ENCODE measurements at places on chromosomes 3 and 15. TPM values are rescaled to one million over a fixed set of nuclear protein-coding genes. Genes with fewer than 3 reads are reported as not detected.

Gene WDR5B
- total RNA-seq, result 2.4 TPM

Gene SERPINI2
- total RNA-seq, result not detected

Gene BSN
- 0.95 TPM for total RNA-seq

Gene CSPG5
- not detected for total RNA-seq

Gene BFSP2
- not detected for total RNA-seq

Gene TF
- total RNA-seq, result not detected

GRCh38 chr3:122921791-122922651 is 105.5 kb downstream of the SEMA5B start:
- DNase-seq, result no peak
- no peak overlapping the region for H3K4me3 ChIP-seq
- H3K36me3 ChIP-seq, result no peaks in the 10 kb centered on the region
- H3K4me1 ChIP-seq, result no peaks in the 10 kb centered on the region

DNA sequence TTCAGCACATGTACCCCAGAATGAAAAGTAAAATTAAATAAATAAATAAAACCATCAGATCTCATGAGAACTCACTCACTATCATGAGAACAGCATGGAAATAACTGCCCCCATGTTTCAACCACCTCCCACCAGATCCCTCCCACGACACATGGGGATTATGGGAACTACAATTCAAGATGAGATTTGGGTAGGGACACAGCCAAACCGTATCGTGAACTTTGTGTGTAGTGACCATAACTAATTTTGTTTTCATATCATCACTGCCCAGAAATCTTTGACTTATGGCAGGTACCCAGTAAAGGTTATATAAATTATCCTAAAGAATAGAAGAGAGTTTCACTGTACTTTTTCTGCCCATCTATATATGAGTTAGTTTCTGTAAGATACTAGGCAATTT is 766.5 kb downstream of the ROBO1 start:
- no peaks in the 10 kb centered on the region for H3K4me1 ChIP-seq
- no peaks in the 10 kb centered on the region for H3K27me3 ChIP-seq
- no peak for DNase-seq
- no peaks in the 10 kb centered on the region for H3K36me3 ChIP-seq
- H3K4me3 ChIP-seq, result no peak overlapping the region

DNA sequence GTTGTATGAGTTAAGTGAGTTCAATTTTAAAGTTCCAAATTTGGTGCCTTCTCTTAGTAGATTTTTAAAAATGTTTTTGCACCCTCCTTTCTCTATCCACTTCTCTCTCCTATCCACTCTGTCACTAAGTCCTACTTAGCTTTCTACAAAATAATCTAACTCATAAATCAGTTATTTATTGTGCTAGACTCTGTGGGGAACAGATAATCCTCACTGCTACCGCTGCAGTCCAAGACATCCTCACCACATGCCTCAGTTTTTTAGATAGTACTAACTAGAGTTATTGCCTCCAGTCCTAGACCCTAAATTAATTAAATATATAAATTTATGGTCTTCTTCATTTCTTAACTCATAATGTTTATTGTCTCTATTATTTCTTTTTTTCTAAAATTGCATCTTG is 576.3 kb downstream of the GRM7 start:
- H3K27me3 ChIP-seq, result no peaks in the 10 kb centered on the region
- no peak overlapping the region for H3K27ac ChIP-seq
- H3K4me3 ChIP-seq, result no peak overlapping the region
- DNase-seq, result no peak
- H3K36me3 ChIP-seq, result no peaks in the 10 kb centered on the region
- H3K4me1 ChIP-seq, result no peaks in the 10 kb centered on the region

GRCh38 chr15:52667597-52667996 is 11.6 kb downstream of the ATOSA start:
- H3K4me3 ChIP-seq, result no peak overlapping the region
- no peaks in the 10 kb centered on the region for H3K4me1 ChIP-seq
- DNase-seq, result no peak
- H3K27me3 ChIP-seq, result no peaks in the 10 kb centered on the region
- H3K27ac ChIP-seq, result no peak overlapping the region

DNA sequence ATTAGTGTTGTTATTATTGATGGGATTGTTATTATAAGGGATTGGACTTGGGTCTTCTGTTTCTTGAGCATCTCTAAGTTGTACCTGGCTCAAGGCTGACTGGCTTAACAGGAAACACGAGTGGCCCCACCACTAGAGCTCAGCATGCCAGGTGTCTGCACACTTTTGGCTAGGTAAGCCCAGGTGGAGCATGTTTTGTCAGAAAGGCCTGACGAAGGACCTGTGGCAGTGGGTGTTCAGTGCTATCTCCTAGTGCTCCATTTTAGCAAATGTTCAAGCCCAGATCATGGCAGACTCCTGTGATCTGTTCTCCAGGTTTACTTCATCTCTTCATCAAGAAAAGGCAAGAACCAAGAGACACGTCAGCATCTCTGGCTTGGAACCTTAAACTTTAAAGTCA is 3.4 kb downstream of the MAP2K5 start:
- H3K4me1 ChIP-seq, result peaks cover 8% of the 10 kb centered on the region
- no peak for DNase-seq
- no peak overlapping the region for H3K4me3 ChIP-seq
- H3K36me3 ChIP-seq, result no peaks in the 10 kb centered on the region

DNA sequence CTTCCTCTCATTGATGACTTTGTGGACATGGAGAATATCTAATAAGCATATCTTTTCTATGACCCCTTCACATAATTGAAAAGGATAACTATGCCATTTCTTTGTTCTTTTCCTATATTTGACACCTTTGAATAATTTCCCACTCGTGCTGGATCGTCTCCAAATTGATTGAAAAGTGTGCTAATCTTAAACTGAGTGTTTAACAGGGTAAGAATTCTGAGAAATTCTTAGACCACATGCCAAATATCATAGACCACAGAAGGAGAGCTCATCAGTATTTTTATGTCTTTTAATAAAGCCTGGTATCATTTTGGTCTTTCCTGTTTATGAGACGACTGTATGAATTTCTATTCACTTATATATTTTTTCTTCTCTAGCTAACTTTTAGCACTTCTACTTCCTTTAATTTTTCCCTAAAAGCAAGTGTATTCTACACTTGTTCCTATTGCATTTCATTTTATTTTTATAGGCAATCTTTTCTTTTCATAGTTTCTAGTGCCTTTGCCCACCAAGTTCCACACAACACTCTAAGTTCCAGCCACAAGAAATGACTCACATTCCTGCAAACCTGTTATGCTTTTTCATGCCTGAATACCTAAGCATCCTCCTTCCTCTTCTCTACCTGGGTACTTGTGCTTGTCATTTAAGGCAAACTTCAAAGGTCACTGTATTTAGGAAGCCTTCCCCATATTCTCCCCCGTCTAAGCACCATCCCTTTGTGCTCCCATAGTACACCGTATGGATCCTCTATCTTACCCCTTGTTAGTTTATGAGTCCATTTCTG is 30.1 kb downstream of the KBTBD8 start:
- H3K27me3 ChIP-seq, result no peaks in the 10 kb centered on the region
- DNase-seq, result no peak
- H3K4me1 ChIP-seq, result no peaks in the 10 kb centered on the region
- no peaks in the 10 kb centered on the region for H3K36me3 ChIP-seq
- no peak overlapping the region for H3K4me3 ChIP-seq
- no peak overlapping the region for H3K27ac ChIP-seq

DNA sequence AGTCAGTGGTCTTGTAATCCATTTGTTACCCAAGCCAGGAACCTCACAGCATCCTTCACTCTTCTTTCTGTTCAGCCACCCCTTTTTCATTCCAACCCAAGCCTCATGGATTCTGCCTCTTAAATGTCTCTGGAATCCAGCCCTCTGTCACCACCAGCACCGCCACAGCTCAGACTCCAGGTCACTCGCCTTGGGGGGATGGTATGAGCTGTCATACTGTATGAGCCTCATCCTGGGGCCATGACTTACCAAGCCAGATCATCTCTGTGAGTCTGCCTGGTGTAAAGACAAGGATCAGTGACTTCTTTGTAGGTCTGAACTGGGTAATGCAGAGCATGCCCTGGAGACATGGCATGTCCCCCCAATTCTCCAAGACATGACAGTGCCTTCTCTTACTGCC is 79.6 kb downstream of the PGPEP1L start:
- DNase-seq, result no peak
- no peak overlapping the region for H3K27ac ChIP-seq
- no peaks in the 10 kb centered on the region for H3K27me3 ChIP-seq

GRCh38 chr3:15300323-15301078 is 31.9 kb downstream of the SH3BP5 start:
- H3K4me1 ChIP-seq, result peaks cover 4% of the 10 kb centered on the region
- DNase-seq, result peak; percentile 76
- H3K27ac ChIP-seq, result peak overlapping the region; percentile 83
- H3K36me3 ChIP-seq, result no peaks in the 10 kb centered on the region
- no peaks in the 10 kb centered on the region for H3K27me3 ChIP-seq

GRCh38 chr15:55220606-55221005 is 23.9 kb upstream of the RSL24D1 start:
- DNase-seq, result no peak
- no peak overlapping the region for H3K4me3 ChIP-seq
- no peaks in the 10 kb centered on the region for H3K4me1 ChIP-seq
- no peaks in the 10 kb centered on the region for H3K36me3 ChIP-seq
- peak overlapping the region; percentile 64 for H3K27ac ChIP-seq

DNA sequence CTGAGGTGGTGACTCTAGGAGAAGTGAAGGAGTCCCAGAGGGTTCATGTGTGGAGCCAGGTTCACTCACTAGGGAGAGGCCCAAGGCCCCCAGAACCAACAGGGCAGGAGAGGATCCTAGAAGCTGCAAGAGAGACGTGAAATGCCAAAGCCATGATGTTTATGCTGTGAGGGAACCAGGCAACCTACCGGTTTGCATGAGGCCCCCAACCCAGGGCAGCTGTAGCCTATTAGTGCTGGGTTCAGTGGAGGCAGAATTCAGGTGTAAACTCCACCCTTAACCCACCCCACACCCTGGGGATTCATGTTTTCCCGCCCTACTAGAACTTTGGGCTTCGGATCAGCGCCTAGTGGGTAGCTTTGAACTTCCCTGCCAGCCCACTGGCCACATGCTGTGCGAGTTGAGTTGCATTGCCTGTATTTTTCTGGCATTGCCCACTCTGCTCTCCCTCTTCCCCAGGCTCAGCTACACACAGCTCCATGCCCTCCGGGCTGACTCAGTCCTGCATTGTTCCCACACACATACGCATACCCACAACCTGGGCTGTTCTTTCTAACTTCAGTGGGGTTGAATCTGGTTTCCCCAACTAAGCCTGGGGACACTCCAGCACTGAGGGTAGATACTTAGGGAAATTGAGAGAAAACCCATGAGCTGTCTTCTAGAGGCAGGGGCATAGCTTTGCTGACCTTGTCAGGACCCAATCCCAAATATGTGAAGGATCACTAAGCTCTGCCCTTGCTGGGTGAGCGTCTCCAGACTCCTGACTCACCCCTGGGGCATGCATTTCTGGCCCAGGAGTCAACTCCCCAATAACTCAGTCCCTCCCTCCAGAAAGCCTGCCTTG is 2.0 kb upstream of the ZBTB47 start:
- H3K27me3 ChIP-seq, result no peaks in the 10 kb centered on the region
- H3K4me1 ChIP-seq, result peaks cover 3% of the 10 kb centered on the region
- no peak for DNase-seq
- no peak overlapping the region for H3K4me3 ChIP-seq
- no peaks in the 10 kb centered on the region for H3K36me3 ChIP-seq
- H3K27ac ChIP-seq, result peak overlapping the region; percentile 99

DNA sequence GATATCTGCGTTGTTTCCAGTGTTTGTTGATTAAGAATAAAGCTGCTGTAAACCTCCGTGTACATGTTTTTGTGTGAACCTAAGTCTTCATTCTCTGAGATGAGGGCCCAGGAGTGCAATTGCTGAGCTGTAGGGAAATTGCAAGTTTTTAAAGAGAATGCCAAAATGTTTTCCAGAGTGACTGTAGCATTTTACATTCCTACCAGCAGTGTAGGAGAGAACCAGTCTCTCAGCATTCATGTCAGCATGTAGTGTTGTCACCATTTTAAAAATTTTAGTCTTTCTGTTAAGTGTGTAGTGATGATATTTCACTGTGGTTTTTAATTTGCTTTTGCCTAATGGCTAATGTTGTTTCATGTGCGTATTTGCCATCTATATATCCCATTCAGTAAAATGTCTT is 3.4 kb upstream of the MGLL start:
- H3K36me3 ChIP-seq, result no peaks in the 10 kb centered on the region
- no peaks in the 10 kb centered on the region for H3K4me1 ChIP-seq

DNA sequence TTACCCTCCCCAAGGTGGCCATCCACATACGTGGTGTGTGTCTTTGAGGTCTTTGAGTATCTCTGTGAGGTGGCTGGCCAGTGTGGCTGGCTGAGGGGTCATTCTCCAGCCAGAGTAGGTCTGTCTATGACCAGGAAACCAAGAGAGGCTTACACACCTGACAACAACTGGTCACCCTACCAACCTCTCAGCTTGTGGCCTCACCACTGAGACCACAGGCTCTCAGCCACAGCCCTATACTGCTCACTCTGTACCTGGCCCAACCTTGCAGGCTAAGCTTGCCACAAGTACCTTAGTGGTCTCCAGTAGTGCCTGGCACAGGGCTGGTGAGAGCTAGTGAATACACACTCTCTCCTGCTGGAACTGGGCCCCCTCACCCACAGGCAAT is 5.1 kb downstream of the HEMK1 start:
- H3K4me3 ChIP-seq, result no peak overlapping the region
- H3K4me1 ChIP-seq, result no peaks in the 10 kb centered on the region

GRCh38 chr15:29674661-29675533 is 147.4 kb downstream of the TJP1 start:
- H3K27me3 ChIP-seq, result no peaks in the 10 kb centered on the region
- no peak overlapping the region for H3K27ac ChIP-seq
- H3K36me3 ChIP-seq, result no peaks in the 10 kb centered on the region
- DNase-seq, result peak; percentile 39
- no peaks in the 10 kb centered on the region for H3K4me1 ChIP-seq
- H3K4me3 ChIP-seq, result peak overlapping the region; percentile 44

All from uterus (tissue), 4 donors.